ENCODE measurements at places on chromosomes 13 and 19. TPM values are rescaled to one million over a fixed set of nuclear protein-coding genes. Genes with fewer than 3 reads are reported as not detected.

CFAP97D2 gene
- total RNA-seq: not detected

CLN5 gene
- 29.8 TPM for total RNA-seq

GPC6 gene
- total RNA-seq: 1.6 TPM

KLK12 gene
- not detected for total RNA-seq

FFAR1 gene
- total RNA-seq: 2.3 TPM

SHANK1 gene
- 2.3 TPM for total RNA-seq

CPAMD8 gene
- 2.0 TPM for total RNA-seq

OR4F17 gene
- not detected for total RNA-seq

NKG7 gene
- not detected for total RNA-seq

MOB3A gene
- 11.7 TPM for total RNA-seq

GPC5 gene
- total RNA-seq: not detected

NLRP9 gene
- total RNA-seq: not detected

Measured in body of pancreas (tissue), 4 donors.